GM23338 (cell line): ENCODE measurements at places on chromosomes 11 and 22. TPM values are rescaled to one million over a fixed set of nuclear protein-coding genes. Genes with fewer than 3 reads are reported as not detected.
A peak's percentile ranks its signal among the peaks of the same experiment; 100 is the strongest.

The ACRV1 gene
- not detected in 2 replicates for total RNA-seq

The HORMAD2 gene
- not detected in 2 replicates for total RNA-seq

DNA sequence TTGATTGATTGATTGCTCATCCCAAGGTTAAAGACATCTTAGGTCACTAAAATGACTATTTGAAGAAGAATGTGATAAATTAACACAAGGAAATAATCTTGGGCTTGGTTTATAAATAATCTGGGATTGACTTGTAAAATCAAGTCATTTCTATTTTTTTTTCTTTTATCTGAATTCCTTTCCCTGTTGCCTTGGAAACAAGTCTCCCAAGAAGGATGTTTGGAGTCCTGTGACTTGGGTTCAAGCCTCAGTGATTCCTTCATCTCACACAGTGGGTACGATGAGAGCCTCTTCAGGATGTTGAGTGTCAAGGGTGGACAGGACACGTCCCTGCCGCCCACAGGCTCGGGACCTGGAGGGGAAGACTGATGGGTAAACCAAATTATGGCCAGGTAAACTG, 98.2 kb upstream of the CRYBB3 start:
- H3K27ac ChIP-seq = 0 out of 2 replicates have a peak overlapping the region, but pooled peaks have one; percentile 69
- no peak overlapping the region for H3K4me3 ChIP-seq
- no peak for DNase-seq
- H3K36me3 ChIP-seq = no peaks in the 10 kb centered on the region

DNA sequence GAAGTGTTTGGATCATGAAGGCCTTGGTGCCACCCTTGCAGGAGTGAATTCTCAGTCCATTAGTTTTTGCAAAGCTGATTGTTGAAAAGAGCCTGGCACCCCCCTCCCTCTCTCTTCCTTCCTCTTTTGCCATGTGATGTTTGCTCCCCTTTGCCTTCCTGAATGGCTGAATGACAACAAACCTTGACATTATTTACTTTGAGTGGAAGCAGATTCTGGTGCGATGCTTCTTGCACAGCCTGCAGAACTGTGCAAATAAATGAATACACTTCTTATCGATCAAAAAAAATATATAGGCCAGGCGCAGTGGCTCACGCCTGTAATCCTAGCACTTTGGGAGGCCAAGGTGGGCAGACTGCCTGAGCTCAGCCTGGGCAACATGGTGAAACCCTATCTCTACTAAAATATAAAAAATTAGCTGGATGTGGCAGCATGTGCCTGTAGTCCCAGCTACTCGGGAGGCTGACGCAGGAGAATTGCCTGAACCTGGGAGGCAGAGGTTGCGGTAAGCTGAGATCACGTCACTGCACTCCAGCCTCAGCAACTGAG, 2.0 kb upstream of the NARS2 start:
- no peak overlapping the region for H3K27ac ChIP-seq
- no peak for DNase-seq
- no peaks in the 10 kb centered on the region for H3K36me3 ChIP-seq
- no peak overlapping the region for H3K4me3 ChIP-seq

- no peak overlapping the region for H3K4me3 ChIP-seq
- no peaks in the 10 kb centered on the region for H3K27me3 ChIP-seq
- H3K27ac ChIP-seq = no peak overlapping the region
- DNase-seq = no peak
Observed at GRCh38 chr11:75107187-75107586, 10.5 kb upstream of the OR2AT4 start.

DNA sequence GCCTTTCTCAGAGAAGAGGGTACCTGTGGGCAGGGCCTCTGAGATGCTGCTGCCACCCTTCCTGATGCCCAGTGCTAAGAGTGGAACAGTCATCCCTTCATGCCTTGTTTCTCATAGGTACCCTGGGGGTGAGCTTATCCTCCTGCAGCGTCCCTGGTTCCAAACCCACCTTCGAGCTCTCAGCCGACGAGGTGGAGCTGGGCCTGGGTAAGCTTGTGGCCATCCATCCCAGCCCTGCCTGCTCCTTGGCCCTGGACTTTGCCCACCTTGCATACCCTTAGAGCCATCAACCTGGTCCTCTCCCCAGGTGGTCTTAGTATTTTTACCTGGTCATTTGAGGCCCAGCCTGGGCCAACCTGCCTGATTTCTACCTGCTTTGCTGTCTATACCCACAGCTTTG, 8.7 kb downstream of the TKFC start:
- DNase-seq = no peak
- no peaks in the 10 kb centered on the region for H3K4me1 ChIP-seq
- H3K4me3 ChIP-seq = no peak overlapping the region
- H3K27me3 ChIP-seq = no peaks in the 10 kb centered on the region

- H3K4me1 ChIP-seq = peaks cover 5% of the 10 kb centered on the region
- H3K27ac ChIP-seq = no peak overlapping the region
- H3K4me3 ChIP-seq = no peak overlapping the region
Observed at GRCh38 chr11:127070808-127071207, 70.2 kb upstream of the KIRREL3 start.

The SLC37A2 gene
- total RNA-seq = 1.0 and 1.6 TPM in 2 replicates

The LYVE1 gene
- 0.94 TPM in 1 of 2 replicates, not detected in the other for total RNA-seq

DNA sequence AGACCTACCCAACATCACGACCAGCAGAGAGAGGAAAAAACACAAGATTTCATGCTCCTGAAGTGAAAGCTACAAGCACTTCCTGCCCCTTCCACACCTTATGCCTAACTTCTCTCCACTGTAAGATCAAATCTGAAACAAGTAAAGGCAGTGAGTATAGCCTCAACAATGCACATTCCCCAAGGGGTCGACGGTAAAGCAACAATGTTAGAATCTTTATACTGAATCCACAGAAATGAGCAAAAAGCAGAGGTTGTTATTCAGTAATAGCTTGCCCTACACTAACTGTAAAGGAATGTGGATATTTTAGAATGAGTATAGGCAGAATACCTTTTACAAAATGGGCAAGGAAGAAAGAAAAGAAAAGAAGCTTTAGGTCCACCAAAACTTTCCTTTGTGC, 15.6 kb downstream of the ARFGAP3 start:
- no peak overlapping the region for H3K4me3 ChIP-seq
- H3K27ac ChIP-seq = peak overlapping the region; percentile 50; the same call in 1 of the 2 replicates
- DNase-seq = no peak

The C22orf31 gene
- not detected in 2 replicates for total RNA-seq

GRCh38 chr11:35326266-35326879, 93.0 kb downstream of the SLC1A2 start:
- DNase-seq = no peak
- no peak overlapping the region for H3K4me3 ChIP-seq
- peaks cover 21% of the 10 kb centered on the region for H3K4me1 ChIP-seq
- peaks cover 26% of the 10 kb centered on the region for H3K27me3 ChIP-seq
- no peak overlapping the region for H3K27ac ChIP-seq
